8988T (cell line): ENCODE measurements at places on chromosomes 2 and 18.

DNA sequence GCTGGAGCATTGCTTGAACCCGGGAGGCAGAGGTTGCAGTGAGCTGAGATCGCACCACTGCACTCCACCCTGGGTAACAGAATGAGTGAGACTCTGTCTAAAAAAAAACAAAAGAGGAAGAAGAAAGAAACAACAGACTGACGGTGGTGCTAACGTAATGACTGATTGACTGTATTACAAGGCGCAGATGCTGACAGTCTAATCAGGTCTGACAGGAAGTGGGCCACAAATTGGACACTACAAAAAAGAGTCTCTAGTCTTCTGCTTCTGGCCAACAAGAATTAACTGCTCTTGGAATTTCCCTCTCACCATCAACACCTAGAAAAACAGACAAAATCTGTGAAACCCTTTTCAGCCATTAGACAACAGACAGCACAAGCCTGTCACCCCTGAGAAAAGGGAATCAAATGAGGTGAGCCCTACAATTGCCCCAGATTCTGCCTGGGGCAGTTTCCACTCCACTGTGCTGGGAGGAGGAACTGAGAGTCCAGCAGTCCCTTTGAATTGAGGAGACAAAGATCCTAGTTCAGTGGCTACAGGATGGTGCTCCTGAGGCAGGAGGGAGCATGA is 43.3 kb downstream of the SNED1 start:
- no peak for DNase-seq

DNA sequence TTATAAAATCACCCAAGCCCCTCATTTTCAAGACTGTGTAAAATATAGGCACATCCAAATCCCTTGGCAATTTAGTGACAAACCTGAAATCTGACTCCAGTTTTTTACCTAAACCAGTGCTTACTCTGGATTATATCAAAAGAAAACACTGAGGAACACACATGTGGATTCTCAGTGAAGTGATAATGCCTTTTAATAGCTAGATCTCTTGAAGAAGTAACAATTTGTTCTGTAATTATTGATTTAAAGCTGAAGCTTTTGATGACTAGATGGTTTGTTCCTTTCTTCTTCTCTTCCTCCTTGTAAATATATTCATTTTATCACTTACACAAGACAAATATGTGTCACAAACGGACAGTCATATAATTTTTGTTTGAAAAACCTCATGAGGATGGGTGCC is 894.6 kb downstream of the DCC start:
- no peak for DNase-seq

DNA sequence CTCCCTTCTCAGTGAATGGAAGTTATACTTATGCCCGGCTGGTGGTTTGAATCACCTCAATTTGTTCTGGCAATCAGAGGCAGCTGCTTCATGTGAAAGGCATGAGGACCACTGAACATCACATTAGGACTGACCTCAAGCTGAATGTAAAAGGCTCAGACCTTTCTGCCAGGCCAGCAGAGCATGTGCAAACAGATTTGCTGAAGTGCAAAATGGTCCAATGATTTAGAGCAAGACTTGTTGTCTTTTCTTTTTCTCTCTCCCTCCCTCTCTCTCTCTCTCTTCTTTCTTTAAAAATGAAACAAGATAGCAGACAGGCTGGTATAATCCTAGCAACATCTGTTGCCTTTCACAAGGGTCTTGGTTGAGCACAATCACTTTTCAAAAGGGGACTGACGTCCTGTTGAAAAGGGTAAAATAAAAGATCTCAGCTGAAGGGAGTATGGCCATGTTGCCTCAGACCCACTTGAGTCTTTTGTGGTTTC is 13.3 kb upstream of the CDH7 start:
- no peak for DNase-seq

DNA sequence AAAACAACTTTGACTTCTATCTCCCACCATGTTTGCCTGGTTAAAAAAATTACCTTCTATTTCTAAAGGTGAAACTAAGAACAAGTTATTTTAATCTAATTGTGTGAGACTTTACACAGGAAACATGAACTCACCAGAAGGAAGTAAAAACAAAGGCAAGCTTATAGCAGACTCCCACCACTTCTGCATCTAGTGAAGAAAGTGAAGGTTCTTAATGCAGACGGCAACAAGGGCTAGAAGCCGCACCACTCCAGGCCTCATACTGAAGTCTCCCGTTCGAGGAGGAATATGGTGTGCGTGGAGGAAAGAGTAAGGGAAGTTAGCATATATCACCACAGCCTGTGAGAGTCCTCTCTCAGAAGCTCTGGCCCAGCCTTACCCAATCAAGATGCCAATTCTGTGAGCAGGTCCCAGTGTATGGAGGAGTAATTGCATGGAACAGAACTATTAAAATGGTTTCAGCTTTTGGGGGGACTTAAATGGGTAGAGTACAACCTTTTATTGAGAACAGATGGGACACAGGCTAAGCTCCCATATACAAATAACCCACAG is 958.7 kb downstream of the BCL11A start:
- DNase-seq, result no peak

GRCh38 chr2:7119132-7119835 is 202.1 kb downstream of the RNF144A start:
- DNase-seq, result no peak

DNA sequence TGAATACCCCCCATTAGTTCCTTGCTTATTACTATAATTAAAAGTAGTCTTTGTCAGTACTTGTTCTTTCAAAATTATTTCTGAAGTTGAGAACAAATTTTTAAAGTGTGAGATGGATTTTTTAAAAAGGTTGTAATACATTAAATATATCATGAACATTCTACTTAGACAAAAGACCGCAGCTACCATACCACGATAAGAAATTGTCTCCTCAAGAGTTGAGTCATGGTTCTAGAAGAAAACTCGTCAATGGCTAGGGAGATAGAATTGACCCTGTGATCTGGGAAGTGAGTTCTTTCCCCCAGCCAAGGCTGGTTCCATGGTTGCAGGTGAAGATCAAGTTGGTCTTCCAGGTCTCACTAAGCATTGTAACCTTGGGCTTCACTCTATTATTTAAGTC is 67.8 kb upstream of the ACYP2 start:
- no peak for DNase-seq

- DNase-seq, result no peak
Measured at GRCh38 chr2:201122276-201122675, 6.3 kb downstream of the CFLAR start.

- no peak for DNase-seq
Measured at GRCh38 chr2:88856409-88857135, 165.1 kb downstream of the RPIA start.

- no peak for DNase-seq
Measured at GRCh38 chr2:6820236-6820635, 45.5 kb downstream of the CMPK2 start.

GRCh38 chr2:3313781-3314375 is 63.7 kb downstream of the EIPR1 start:
- DNase-seq, result no peak

GRCh38 chr2:33363325-33364298 is 112.8 kb upstream of the RASGRP3 start:
- no peak for DNase-seq

GRCh38 chr18:55897091-55897689 is 309.2 kb upstream of the TCF4 start:
- DNase-seq, result no peak

DNA sequence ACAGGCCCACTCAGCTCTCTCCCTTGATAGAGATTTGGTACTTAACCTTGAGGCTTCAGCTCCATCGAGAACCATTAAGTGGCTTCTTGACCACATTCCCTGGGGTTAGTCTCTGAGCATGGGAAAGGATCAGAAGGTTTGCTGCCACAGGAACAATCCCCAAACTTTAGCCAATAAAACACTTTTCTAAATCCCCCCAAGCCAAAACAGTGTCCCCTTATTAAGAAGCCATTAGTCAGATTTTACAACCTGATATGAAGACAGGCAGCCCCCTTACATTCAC is 37.7 kb upstream of the SLC8A1 start:
- no peak for DNase-seq

DNA sequence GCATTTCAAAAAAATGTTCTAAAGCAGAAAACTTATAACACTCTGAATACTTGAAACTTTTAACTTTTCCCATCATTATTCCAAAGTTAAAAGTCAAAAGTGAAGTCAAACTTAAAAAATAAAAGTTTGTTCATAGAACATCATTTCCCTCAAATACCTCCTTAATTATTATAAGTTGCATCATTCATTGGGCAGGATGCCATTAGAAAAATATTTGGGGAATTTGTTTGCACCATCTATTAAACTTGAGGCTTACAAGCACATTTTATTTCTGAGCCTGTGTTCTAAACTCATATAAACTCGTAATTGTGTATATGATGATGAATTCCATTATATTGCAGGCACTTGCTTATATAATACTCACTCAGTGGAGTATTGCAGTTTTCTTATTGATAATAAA is 588.0 kb upstream of the NRXN1 start:
- no peak for DNase-seq

DNA sequence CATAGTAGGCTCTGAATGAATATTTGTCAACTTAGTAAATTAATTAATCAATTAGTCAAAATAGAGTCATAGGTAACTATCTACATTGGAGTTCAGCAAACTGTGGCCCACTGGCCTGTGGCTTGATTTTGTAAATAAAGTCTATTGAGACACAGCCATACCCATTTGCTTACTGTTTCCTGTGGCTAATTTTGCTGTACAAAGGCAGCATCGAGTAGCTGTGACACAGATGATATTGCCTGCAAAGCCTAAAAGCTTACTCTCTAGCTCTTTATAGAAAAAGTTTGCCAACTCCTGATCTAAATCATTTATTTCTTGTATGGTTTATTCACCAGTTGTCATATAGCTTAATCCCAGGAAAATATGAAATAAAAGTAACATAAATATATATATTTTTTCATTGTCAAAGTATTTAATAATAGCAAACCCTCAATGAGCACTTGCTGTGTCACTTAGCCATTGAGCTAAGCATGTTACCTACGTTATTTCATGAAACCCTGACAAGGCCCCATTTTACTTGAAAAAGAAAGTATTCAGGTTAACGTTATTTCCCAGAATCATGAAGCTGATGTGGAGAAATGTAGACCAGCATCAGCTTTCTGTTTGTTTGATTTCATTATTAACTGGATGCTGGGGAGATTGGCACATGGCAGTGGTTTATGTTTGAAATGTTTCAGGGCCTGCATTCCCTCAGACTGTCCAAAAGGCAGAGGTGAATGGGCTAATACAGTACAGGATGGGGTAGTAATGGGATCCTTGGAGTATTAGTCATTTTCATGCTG is 69.6 kb downstream of the ICOS start:
- DNase-seq, result no peak
